ENCODE measurements at places on chromosomes 16 and 17. TPM values are rescaled to one million over a fixed set of nuclear protein-coding genes. Genes with fewer than 3 reads are reported as not detected.

GUCY2D gene
- total RNA-seq: not detected

YBX2 gene
- total RNA-seq: 1.2 TPM

LPCAT2 gene
- total RNA-seq: 20.5 TPM

DNAAF8 gene
- 0.72 TPM for total RNA-seq

GRCh38 chr17:57278740-57279387 lies 22.5 kb downstream of the MSI2 start:
- no peak for DNase-seq

- no peak for DNase-seq
Measured at GRCh38 chr16:10871157-10871991, 5.6 kb upstream of the CIITA start.

GRCh38 chr17:75783803-75784472 lies 668 bp upstream of the UNK start:
- DNase-seq: no peak

DNA sequence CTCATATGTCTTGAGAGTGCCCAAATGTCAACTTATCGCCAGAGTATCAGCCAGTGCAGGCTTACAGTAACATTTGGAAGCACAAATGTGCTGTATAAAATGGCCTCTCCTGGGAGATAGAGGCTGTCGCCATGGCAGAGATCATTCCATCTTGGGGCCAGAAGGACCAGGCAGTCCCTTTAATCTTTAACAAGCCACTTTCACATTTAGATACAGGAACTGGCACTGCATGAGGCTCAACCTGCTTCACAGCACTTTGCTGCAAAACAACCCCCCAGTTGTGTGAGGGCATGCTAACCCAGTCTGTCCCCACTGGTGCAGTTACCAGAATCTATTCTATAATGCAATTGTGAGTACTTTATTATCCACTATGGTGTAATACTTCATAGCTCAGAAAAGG lies 4.7 kb upstream of the RFFL start:
- no peak for DNase-seq

DNA sequence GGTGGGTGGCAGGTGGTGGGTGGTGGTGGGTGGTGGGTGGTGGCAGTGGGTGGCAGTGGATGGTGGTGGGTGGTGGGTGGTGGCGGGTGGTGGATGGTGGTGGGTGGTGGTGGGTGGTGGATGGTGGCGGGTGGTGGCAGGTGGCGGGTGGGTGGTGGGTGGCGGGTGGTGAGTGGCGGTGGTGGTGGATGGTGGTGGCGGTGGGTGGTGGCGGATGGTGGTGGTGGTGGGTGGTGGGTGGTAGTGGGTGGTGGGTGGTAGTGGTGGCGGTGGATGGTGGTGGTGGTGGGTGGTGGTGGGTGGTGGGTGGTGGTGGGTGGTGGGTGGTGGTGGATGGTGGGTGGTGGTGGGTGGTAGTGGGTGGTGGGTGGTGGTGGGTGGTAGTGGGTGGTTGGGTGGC lies 423.8 kb upstream of the PSMD7 start:
- no peak for DNase-seq

DNA sequence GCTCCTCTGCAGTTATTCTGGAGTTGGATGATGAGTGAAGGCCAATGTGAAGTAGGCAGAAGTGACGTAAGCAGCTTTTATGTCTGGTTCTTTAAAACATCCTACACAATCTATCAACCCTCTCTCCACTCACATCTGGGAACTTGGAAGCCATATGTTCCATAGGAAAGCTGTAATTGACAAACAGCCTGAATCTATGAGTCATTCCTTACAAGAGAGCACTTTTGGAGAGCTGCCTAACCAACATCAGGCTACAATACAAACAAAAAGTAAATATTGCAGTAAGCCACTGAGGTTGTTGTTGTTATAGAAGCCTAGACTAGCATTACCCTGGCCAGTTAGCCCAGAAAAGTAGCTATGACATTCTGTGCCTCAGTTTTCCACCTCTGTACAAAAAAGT lies 5.9 kb downstream of the CCL7 start:
- DNase-seq: no peak

DNA sequence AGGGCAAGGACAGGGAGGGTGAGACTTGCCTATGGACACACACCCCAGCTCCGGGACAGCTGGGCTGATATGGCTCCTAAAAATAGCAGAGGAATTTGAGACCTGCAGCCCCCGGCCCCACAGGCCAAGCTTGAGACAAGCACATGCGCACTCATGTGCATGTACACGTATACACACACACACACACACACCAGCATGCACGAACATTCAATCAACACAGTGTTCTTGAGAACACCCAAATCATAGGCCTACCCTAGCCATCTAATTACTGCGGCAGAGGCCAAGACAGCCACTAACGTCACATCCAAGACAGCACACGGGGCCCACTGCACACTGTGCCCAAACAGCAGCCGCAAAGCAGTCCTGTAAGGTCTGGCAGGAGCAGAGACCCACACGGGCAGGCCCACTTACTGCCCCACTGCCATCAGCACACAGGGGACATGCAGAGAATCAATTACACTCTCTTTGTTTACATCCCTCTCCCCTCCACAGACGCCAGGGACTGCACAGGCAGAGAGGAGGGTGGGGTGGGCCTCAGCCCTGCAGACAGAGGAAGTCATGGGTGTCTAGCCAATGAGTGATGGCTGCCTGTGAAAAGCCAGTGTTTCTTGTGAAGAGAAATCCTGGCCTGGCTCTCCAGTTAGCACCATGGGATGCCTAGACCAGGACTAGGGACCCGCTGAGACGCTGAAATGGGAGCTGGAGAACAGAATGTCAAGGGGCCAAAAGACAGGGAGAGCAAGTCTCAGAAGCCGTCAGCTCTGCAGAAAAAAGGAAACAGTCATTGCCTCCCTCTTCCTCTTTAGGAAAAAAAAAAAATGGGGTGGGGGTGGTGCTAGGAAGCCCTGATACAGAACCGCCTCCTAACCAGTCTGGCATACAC lies 39.3 kb downstream of the MYO18A start:
- no peak for DNase-seq

DNA sequence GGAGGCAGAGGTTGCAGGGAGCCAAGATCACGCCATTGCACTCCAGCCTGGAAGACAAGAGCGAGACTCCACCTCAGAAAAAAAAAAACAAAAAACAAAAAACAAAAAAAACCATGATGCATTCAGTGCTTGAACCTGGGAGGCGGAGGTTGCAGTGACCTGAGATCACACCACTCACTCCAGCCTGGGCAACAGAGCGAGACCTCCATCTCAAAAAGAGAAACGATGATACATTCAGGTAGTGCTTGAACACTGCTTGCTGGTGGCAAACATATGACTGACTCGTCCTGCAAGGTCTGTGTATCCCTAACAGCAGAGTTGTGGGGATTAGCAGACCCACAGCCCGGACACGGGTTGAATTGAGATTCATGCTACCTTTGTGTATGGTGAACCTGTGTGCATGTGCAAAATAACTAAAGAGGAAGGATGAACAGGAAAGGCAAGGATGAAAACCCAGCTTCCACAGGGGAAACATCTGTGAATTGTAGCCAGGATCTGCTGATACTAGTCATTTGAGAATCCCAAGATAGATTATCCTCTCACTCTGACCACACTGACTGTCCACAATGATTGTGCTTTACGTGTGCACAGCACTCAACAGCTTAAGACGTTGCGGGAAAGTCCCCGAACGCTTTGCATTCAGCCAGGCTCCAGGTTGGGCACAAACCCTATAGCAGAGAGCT lies 52.4 kb upstream of the MRPS23 start:
- no peak for DNase-seq

DNA sequence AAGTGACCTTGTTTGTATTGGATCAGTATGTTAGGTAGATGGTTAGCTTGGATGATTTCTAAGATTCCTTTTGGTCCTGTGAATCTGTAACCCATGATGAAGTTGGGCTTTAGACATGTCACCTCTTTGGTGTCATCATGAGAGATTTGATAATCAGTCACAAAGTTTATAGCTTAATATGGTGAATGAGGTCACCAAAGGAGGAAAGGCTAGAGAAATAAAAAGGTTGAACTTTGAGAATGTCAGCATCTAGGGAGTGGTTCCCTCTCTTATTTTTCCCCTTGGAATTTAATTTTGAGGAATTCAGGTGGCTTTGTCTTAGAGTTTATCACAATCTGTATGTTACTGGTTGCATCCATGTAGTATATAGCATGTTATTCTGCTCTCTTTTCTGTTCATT lies 45.3 kb downstream of the NLK start:
- DNase-seq: no peak

Data from omental fat pad (tissue), 4 donors.